Non-pigmented ciliary epithelial cell (primary cell): ENCODE measurements at places on chromosomes 12 and 14.

DNA sequence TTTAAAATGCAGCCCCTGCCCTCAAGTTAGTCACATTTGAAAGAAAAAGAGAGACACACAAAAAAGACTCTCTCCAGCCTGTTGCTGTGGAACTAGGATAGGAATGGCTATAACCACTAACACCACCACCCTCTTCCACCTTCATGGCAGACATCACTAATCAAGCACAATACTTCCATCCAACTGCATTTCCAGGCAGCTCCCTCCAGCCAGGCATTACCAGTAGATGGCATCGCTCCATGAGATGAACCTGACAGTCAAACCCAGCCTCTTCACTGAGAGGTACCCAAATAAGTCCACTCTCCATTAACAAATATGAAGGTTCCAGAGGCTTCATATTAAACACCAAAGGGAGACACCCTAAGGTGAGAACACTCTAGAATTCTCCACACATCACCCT lies 24.4 kb downstream of the SLC8B1 start:
- DNase-seq, result no peak

- DNase-seq, result no peak
Observed at GRCh38 chr14:50812180-50812579, 18.8 kb downstream of the NIN start.

DNA sequence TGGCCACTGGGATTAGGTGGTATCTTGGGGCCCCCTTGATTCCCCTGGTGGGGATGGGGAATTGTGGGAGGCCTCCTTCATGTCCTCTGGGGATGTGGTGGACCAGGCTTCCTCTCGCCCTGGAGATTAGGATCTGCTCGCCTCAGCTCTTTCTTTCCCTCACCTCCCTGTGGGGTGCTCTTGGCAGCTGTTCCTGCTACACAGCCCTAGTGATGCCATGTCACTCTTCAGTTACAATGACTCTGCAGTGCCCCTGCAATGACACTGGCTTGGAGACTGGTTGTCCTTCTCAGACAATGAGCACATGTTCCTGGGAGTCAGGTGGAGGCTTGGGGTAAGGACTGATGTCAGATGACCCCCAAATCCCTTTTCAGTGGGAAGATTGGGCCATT lies 83.9 kb downstream of the ADCK1 start:
- no peak for DNase-seq

DNA sequence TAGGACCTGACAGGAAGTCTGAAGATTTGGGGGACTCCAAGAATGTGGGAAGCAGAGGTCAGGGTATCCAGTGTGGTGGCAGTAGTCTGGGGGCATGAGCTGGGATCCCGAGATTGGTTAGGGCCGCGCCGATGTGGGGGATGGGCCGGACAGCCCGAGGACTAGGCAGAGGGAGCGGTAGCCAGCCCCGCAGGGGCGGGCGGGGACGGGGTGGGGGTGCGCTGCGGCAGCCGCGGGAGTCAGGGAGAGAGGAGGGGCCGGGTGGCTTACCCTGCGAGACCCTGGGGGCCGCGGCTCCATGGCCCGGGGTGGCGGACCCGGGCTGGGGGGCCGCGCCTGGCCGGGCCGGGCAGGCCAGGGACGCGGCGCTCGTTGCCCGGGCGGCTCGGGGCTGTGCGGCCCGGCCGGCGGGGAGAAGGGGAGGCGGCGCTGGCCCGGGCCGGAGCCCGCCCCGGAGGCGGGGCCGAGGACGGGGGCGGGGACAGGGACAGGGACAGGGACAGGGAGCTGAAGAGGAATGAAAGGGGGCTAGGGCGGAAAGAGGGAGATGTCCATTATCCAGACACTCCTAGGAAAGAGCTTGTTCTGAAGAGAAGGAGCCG lies 5.6 kb downstream of the ZNF385A start:
- DNase-seq, result no peak

- DNase-seq, result no peak
Observed at GRCh38 chr14:52551696-52552062, 626 bp downstream of the TXNDC16 start.

GRCh38 chr14:103188810-103189480 lies 65.7 kb downstream of the TNFAIP2 start:
- no peak for DNase-seq

DNA sequence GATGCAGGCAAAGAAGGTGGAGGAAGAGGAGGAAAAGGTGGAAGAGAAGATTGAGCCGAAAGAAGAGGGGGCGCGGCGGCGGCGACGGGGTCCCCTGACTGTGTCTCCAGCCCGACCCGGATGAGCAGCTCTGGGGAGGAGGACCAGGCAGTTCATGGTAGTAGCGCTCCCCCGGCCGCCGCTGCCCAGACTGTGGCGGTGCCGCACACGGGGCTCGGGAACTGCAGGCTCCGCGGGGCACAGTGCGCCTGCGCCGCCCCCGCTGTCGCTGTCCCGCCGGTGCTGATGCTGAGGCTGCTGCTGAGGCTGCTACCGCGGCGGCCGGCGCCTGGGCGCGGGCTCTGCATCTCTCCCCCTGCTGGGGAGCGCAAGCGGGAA lies at the start of gene KCNH5:
Gene KCNH5, minus strand, starts transcription at position 225 of the 378 bp plus-strand sequence. CDS start 272 bp downstream, outside the sequence.
- DNase-seq, result no peak

GRCh38 chr14:87847216-87847755 lies 145.7 kb downstream of the GALC start:
- no peak for DNase-seq

- DNase-seq, result no peak
Observed at GRCh38 chr12:47744005-47744651, 14.6 kb downstream of the RAPGEF3 start.

DNA sequence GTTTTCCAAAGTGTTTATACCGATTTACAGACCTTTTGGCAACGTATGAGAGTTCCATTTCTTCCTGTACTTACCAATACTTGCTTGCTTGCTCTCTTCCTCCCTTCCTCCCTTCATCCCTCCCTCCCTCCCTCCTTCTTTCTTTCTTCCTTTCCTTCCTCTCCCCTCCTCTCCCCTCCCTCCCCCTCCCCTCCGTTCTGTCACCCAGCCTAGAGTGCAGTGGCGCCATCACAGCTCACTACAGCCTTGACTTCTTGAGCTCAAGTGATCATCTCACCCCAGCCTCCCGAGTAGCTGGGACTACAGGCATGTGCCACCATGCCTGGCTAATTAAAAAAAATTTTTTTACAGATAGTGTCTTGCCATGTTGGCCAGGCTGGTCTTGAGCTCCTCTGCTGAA lies 40.4 kb downstream of the DIP2B start:
- no peak for DNase-seq

DNA sequence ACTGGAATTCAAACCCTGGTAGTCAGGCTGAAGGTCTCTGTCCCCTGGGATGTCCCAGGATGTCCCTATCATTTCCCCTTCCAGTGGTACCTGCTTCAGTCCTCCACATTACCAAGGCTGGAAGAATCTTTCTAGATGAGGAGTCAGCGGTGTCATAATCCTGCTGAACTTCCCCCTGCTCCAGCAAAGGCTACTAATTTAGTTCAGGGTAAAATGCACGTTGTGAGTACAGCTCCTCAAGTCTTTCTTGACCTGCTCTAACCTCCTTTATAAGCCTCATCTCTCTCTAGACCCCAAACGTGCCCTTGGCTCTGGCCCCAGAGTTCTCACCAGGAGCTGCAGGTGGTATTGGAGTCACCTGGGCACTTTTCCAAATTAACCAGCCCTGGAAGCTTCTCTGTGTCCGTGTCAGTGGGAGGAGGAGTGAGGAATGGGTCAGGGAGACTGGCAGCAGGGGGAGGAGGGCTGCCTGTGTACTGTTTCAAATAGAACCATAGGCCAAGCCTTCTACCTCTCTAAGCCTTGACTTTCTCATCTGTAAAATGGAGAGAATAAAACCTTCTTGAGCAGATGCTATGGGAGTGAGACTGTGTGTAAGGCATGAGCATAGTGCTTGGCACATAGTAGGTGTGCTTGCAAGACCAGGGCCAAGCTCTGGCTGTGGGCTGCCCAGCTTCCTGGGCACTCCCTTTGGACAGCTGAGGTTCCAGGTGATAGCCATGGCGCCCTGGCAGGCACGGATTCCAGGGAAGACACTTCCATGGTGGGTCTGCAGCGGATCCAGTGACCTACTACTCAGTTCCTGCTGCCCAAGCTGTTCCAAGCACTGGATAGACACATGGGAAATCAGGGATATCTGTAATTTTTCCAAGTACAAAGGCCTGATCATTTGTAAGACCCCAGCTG lies 24.5 kb downstream of the ASB2 start:
- no peak for DNase-seq

DNA sequence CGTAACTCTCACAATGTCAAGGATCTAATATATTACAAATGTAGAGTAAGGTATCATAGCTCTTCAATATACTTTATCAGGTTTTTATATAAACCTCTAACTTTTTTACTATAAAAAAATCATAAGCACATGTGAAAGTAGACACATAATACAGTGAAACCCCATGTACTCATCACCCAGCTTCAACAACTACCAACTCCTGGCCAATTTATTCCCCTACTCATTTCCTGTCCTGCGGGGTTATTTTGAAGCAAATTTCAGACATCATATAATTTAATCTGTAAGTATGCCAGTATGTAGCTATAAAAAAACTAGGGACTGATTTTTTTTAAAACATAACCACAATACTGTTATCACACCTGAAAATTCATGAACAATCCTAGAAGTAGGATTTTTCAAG lies 47.7 kb downstream of the NOPCHAP1 start:
- no peak for DNase-seq

DNA sequence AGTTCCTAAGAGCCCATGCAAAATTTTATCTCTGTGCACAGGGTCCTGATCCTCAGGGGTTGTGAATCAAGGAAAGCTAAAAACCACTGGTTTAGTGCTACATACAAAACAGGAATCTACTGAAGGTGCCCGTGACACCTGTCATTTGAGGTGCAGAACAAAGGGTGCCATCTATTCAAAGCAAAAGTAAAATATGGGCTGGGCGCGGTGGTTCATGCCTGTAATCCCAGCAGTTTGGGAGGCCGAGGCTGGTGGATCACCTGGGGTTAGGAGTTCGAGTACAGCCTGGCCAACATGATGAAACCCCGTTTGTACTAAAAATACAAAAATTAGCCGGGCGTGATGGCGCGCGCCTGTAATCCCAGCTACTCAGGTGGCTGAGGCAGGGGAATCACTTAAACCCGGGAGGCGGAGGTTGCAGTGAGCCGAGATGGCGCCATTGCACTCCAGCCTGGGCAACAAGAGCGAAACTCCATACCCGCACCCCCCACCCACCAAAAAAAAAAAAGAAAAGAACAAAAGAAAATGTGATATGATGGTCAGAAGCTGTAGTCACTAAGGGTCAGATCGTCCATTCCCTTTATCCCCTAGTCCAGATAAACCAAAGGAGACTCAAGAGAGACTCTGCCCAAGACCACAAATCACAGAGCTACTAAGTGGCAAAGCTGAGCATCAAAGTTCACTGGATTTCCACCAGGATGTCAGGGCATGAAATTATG lies 3.4 kb downstream of the PPTC7 start:
- DNase-seq, result no peak

- DNase-seq, result no peak
Observed at GRCh38 chr14:74658535-74659131, 46.6 kb upstream of the LTBP2 start.

DNA sequence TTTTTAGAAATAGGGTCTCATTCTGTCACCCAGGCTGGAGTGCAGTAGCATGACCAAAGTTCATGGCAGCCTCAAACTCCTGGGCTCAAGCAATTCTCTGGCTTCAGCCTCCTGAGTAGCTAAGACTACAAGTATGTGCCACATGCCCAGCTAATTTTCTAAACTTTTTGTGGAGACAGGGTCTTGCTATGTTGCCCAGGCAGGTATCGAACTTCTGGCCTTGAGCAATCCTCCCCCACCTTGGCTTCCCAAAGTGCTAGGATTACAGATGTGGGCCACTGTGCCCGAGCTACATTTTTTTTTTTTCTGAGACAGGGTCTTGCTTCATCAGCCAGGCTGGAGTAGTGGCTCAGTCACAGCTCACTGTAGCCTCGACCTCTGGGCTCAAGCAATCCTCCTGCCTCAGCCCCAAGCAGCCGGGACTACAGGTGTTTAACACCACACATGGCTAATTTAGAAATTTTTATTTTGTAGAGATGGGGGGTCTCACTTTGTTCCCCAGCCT lies 7.1 kb downstream of the PPP4R3A start:
- DNase-seq, result no peak

DNA sequence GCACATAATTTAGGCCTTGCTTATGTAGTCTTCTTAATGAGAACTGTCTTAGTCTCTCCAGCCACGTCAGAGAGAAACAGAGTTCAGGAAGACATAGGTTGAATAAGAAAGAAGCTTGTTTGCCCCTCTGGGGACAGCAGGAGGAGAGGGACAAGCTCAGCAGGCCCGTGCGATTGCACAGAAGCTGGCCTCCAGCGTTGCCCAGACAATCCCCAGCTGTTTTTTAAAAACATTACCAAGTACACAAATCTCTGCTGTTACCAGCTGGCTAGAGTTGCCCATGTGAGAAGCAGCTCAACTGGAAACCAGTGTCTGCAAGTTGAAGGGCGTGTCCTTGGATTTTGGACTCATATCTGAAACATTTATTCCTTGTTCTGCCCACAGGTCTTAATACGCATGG lies 232.6 kb downstream of the EFCAB11 start:
- no peak for DNase-seq

DNA sequence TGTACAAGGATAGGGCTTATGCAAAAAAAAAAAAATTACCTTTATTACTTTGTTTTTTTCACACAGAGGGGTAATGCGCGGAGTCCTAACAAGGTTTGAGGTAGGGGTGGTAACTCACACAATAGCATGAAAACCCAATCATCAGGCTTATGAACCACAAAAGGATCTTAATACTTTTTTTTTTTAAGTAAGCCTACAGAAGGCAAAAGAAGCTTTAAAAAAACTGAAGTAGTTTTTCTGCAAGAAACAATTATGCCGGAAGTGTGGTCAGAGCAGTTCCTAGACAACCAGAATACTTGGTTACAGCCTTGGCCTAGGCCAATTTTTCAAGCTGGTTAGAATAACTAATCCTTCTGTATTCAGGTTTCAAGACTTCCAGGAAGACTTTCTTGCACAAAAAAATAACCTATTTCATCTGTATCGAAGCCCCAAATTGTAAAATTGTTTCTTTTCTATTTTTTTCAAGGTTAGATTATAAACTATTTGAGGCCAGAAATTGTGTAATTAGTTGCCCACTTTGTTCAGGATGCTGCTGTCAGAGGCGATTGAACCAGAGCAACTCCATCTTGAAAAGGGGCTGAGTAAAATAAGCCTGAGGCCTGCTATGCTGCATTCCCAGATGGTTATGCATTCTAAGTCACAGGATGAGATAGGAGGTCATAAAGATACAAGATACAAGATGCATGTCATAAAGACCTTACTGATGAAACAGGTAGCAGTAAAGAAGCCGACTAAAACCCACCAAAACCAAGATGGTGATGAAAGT lies 1.8 kb upstream of the GNS start:
- no peak for DNase-seq

- DNase-seq, result no peak
Observed at GRCh38 chr12:80154261-80154660, 54.9 kb downstream of the OTOGL start.

GRCh38 chr12:68344126-68344525 lies 12.0 kb upstream of the MDM1 start:
- DNase-seq, result no peak

- DNase-seq, result no peak
Observed at GRCh38 chr14:33480071-33480886, 470.6 kb downstream of the EGLN3 start.

GRCh38 chr12:104352106-104352713 lies 48.7 kb downstream of the EID3 start:
- no peak for DNase-seq
